ENCODE measurements at places on chromosomes 11 and 22.

- no peak for DNase-seq
Measured at GRCh38 chr11:36390963-36391471, 94.9 kb downstream of the PRR5L start.

GRCh38 chr11:129734654-129735053, 81.0 kb upstream of the TMEM45B start:
- no peak for DNase-seq

DNA sequence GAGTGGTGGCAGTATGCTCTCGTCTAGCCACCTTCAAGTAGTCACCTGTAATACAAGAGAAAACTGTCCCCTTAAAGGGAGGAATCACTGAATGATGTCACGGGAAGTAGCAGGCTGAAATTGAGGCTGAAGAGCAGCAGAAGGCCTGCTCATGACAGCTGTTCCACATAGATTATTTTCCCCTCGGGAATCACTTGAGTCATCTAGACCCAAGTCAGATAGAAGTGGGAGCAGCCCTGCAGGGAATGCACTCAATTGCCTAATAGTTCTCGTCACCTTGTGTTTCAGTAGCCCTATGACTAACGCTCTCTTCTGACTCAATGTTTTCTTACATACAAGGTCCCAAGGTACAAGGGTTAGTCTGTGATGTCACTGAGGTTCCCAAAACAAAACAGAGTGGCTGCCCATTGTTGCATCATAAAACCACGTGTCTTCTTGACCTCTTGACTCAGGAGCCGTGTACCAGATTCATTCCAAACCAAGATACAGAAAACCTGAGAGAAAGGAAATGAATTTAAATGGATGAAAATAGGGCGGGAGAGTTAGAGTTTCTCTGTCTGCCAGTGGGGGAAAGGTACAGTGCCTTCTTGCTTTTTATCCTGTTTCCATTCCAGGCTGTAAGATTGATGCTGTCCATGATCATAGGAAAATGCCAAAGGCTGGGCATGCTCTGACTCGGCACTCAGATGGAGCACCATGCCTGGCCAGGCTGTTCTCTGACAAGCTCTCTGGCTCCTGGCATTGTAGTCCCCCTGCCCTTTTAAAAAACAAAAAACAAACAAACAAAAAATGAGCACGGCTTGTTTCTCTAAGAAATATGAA, 21.6 kb upstream of the C11orf96 start:
- peak; percentile 38 for DNase-seq

- DNase-seq: no peak
Measured at GRCh38 chr22:50683086-50683993, 10.7 kb downstream of the SHANK3 start.

DNA sequence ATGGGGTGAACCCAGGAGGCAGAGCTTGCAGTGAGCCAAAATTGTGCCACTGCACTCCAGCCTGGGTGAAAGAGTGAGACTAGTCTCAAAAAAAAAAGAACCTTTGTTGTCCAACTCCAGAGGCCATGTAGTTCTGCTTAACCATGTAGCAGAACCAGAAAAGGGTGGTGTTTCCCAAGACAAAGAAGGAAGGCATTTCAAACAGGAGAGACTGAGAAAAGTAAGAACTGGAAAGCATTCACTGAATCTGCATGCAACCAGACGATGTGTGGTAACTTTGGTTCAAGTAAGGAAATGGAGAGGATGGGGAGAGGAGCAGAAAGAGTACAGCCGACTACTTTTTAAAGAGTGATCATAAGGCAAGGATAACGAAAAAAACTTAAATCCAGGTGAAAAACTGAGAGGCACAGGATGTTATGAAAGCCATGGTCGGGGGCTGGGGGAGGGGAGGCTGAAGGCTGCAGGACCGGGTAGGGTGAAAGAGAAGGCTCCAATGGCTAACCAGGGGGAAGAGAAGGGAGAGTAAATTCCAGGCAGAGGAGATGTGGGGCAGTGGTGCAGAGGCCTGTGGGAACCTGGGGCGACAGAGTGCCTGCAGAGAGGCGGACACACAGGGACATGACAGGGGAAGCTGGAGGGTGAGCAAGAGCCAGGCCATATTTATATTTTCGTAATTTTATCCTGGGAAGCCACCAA, 48.8 kb downstream of the MAPK1 start:
- no peak for DNase-seq

- DNase-seq: no peak
Measured at GRCh38 chr11:22976146-22976545, 115.9 kb upstream of the CCDC179 start.

DNA sequence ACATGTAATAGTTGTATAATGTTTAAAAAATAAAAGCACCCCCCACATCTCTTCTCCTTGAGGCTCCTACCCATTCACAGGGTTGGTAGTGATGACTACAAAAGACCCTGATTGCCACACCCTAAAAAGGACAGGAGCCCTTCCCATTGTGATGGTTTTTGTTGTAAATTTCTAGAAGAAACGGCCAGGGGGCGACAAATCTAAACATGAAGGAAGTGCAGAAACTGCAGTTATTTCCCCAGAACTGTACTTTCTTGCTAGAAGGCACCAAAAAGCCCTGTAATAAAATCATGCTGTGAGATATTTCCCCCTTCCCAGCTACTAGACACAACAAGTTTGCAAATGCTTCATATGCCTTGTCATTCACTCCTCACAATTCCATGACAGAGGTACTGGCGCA, 10.8 kb downstream of the PRR5L start:
- peak; percentile 11 for DNase-seq

GRCh38 chr22:49235463-49236300, 592.0 kb downstream of the BRD1 start:
- no peak for DNase-seq

DNA sequence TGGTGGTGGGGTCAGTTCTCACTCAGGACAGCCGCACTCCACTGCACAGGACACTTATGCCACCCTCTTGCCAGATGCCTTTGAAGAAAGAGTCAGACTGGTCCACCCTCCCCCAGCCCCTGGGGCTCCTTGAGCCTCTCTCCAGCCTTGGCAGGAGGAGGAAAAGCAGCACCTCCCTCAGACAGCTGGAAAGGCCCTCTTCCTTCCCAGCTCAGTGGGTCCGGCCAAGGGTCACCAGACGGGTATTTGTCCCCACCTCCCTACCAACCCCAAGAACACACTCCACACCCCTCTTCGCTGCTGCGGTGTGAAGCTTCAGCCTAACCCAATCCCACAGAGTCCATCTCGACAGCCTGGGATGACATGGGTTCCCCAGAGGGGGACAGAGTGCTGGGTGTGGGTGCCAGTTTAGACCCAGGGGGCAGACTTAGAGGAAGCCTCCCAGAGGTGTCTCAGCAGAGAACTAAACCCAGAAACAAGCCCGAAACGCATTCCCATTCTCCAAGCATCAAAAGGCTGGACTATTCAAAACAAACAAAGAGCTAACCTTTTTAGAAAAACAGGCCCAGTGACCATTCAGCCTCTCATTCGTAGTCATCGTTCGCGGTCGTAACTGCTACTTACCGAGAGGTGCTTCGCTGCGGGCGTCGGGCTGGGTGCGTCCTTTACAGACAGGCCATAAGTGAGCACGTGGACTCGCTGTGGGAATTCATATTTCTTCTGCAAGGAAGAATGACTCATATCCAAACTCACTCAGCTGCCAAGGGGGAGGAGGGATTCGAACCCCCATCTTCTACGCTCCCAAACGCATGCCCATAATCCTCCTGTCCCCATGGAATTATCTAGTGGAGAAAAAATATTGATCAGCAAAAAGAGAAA, 57.5 kb upstream of the ANO1 start:
- DNase-seq: no peak

- no peak for DNase-seq
Measured at GRCh38 chr11:10379871-10380568, 75.0 kb upstream of the AMPD3 start.

DNA sequence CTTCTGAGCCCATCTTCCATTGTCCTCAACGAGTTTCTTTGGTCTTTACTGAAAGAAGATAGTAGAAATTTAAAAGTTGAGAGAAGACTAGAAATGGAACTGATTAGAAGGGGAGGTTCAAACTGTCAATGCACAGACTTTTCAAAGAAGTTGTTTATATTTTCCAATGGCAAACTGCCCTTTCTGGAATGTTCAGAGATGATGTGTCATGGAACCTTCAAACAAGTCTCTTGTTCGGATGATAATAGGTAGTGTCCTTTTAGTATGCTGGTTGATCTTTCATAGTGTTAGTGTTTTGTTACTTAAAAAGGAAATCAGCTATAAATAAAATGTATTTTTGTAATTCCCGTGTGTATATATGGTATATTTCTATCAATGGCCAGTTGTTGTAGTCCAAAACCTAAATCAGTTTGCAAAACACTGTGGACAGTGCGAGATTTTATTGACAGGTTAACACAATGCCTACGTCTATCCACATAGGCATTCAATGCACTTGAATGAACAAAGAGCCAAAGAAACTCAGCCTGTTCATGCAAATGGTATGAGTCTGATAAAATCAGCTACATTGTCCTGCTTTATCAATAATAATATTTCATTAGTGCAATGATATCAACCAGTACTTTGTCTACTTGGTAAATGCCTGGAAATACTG, 30.9 kb downstream of the C11orf91 start:
- DNase-seq: no peak

GRCh38 chr11:38005597-38005996, 1407.6 kb upstream of the RAG2 start:
- DNase-seq: no peak

GRCh38 chr11:75022759-75023396, 34.1 kb downstream of the NEU3 start:
- peak; percentile 72 for DNase-seq

DNA sequence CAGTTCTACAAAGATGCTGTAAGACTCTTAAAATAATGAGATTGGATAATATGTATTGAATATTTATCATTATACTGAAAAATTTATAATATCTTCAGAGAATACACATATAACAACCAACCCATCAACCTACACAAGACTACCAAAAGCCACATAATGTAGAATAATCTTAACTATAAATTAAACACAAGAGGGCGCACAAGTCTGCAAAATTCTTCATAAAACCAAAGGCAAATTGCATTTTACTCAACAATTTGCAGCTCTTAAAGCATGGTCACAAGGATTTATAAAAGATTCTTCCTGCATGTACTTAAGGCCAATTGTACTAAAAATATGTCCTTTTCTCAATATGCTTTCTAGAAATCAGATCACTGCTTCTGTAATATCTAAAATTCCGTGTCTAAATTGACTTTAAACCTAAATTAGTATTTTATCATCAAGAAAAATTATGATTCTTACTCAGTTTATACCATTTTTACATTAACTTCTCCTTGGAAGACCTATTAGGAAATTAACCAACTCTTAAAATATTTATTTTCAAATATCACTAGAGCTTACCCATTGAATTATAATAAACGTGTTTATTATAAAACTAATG, 79.0 kb downstream of the TTC28 start:
- peak; percentile 77 for DNase-seq

- DNase-seq: no peak
Measured at GRCh38 chr22:36874736-36875135, 13.9 kb downstream of the NCF4 start.

DNA sequence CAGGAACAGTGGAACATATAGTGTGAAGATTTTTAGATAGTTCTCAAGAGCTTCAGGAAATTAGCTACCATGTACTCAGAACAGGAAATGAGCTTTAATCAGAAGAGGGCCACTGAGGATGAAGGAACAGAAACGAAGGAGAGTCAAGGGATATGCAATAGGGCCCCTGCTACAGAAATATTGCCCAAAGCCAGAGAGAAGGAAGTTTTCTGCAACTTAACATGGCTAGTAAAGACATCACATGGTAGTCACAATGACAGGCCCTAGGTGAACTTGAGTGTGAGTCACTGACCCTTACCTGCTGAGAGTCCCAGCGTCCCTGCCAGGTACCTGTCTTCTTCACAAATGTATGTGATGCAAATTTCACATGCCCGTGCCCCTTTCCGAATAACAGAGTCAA, 25.2 kb upstream of the CARD16 start:
- DNase-seq: no peak

DNA sequence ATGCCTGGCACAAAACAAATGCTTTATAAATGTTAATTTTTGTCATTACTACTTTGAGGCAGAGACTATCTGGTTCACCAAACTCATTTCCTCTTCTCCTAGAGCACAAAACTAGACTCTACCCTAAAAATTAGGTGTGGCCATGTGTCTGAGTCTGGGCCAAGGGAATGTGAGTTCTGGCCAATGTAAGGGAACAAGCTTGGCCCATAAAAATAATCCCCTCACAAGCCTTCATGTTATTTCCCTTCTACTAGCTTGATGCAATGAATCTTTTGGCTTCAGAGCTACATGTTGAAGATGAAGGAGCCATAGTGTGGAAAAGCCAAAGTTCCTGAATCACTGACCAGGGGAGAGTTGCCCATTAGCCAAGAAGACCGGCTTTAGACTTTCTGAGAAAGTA, 406.5 kb upstream of the CCDC90B start:
- DNase-seq: no peak

DNA sequence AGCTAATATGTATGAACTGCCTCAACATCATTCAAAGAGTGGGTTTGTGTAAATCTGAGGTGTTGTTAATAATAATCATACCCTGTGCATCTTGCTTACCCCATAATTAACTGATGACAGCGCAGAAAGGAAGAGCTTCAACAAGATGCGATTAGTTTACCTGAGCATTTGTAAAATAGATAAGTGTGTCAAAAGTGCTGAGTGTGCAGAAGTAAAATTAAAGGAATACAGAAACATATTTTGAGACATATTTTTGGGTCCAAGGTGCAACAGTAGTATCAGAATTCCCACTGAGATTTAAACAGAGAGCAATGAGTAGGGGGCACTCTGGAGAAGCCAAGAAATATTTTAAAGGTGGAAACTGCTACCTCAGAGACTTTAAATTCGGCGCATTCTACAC, 6.1 kb downstream of the BLID start:
- no peak for DNase-seq

- DNase-seq: no peak
Measured at GRCh38 chr11:116342148-116342547, 430.6 kb downstream of the BUD13 start.

DNA sequence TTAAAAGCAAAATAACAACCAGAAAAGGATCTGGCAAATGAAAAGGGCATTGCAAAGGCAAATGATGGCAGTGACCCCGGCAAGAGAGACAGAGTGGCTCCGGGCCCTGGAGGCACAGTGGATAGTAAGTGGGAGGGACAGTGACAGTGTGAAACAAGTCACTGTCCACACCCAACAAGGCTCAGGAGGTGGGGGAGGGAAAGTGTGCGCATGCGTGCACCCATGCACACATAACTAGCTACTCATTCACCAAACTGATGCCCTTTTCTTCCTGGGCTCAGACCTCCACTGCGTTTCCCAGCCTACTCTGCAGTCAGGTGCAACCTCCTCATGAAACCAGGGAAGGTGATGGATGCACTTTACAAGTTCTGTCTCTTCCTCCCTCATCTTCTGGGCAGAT, 108.4 kb downstream of the SHANK2 start:
- no peak for DNase-seq

DNA sequence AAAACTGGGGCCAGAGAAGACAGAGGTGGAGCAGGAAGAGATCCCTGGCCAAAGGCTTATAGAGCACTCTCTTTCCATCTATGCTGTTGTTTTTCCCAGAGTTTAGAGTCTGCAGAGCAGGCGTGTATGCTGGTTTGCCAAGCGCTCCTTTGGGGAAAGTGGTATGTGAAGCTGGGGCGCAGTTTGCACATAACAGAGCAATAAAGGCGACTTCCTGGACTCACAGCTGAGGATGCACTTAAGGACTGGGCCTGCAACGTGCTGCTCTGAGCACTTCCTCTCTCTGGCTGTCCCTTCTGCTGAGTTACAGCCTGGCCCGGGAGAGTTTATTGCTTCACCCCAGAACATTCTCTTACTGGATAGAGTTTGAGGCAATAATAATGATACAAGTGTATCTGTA, 41.7 kb downstream of the THAP12 start:
- DNase-seq: no peak

Data from NCI-H446 (cell line).